ENCODE measurements at places on chromosomes 16 and 17. TPM values are rescaled to one million over a fixed set of nuclear protein-coding genes. Genes with fewer than 3 reads are reported as not detected.

MPP3 gene
- polyA plus RNA-seq, result 15.6 TPM

HP gene
- 0.25 TPM for polyA plus RNA-seq

PYY gene
- polyA plus RNA-seq, result 0.21 TPM

MNT gene
- polyA plus RNA-seq, result 23.0 TPM

NTN3 gene
- polyA plus RNA-seq, result 2.9 TPM

WFDC1 gene
- polyA plus RNA-seq, result 4.3 TPM

DNA sequence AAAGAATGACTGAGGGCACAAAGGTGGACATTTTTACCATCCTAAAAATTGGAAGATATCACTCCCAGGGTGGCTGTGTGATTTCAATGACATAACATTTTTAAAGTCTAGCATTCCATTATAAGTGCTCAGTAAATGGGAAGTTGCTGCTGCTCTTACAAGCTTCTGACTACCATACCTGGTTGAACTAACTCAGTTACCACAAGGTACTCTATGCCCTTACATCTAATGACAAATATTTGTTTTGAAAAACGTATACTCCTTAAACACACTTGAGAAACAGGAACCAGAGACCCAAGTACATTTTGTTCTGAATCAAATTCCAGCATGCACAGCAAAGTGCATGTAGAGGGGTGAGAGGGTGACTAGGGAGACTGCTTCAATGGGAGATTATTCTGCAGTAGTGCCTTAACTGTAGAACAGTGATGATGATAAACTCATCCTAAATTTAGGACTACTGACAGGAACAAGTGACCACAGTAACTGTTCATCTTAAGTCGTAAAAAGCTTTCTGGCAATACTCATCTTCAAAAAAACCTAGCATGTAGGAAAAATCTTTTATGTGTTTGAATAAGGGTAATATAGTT, 83.5 kb downstream of the KANSL1 start:
- no peak for DNase-seq

CD300A gene
- 1.0 TPM for polyA plus RNA-seq

DNA sequence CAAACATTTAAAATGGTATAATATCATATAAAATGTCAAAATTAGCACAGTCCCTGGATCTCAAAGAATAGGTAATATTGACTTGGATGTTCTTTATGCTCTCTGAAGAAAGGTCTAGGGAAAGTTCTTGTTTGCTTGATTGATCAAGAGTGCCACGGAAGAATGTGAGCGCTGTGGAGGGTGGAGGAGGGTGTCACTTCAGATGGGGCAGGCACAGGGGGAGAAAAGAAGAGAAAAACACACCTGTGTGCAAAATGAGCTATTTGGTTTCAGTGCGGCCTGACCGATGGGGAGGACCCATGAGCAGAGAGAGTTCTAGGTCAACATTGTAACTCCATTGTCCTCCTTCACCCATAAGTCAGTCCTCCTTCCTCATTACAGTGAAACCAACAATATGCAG, 8.8 kb upstream of the VPS4A start:
- DNase-seq, result no peak

MARCHF10 gene
- 1.5 TPM for polyA plus RNA-seq

ABCC12 gene
- not detected for polyA plus RNA-seq

- no peak for DNase-seq
Observed at GRCh38 chr16:89318430-89318758, 100.9 kb downstream of the ZNF778 start.

CTRB2 gene
- polyA plus RNA-seq, result not detected

DNA sequence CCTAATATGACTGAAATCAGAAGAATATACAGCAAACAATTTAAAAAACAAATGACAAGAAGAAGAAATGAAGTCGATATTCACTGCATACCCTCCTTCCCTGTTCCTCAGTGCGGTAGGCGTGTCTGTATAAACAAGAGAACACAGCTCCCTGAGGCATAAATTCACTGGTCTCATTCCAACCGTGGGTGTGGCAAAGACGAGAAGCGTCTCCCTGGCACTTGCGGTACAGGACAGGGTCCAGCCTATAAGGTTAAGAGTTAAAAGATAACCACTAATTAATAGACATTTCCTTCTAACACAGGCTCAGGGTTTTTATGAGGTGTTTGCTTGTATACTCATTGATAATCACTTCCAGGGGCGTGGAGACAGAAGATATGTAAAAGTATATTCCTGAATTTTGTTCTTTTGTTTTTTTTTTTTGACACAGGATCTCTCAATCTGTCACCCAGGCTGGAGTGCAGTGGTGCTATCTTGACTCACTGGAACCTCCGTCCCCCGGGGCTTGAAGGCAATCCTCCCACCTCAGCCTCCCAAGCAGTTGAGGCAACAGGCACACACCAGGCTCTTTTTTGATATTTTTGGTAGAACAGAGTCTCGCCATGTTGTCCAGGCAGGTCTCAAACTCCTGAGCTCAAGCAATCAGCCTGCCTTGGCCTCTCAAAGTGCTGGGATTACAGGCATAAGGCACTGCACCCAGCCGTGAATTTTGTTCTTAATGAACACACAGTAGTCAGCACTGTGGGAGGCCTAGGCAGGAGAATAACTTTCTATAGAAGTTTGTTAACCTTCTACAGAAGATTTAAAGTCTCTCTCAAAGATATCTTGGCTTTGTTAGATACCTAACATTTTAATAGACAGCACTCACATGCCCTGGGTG, 59.1 kb upstream of the CLEC18B start:
- DNase-seq, result no peak

DNA sequence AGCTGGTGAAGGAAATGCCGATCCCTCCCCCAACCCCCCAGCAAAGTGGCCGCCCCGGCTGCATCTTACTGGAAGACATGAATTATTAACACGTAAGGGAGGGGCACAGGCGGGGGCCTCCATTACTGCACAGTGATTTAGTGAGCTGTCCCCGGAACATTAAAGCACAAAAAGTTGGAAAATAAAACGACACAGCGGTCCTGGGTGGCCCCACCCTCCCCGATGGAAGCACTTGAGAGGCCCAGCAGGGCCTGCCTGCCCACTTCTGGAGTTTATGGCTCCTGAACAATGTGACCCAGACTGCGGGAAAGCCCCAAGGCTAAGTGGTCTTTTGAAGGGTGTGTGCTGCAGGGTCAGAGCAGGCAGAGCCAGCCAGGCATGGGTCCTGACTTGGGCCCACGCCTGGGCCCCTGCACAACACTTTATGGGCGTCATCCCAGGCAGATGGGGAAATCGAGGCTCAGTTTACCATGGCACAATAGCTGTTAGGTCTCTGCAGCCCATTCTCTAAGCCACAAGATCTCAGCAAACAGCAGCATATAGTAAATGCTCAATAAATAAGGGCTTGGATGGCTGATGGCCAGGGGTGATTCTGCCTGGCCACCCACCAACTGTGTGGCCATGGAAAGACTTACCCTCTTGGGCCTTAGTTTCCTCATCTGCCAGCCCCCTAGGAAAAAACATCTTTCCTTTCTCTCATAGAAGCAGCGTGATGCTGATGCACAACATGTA, 22.8 kb downstream of the CCDC102A start:
- peak; percentile 58 for DNase-seq

- DNase-seq, result no peak
Observed at GRCh38 chr17:45949755-45950320, 49.2 kb upstream of the STH start.

MATCAP1 gene
- polyA plus RNA-seq, result 23.9 TPM

- no peak for DNase-seq
Observed at GRCh38 chr16:84563786-84564420, 54.0 kb downstream of the COTL1 start.

- DNase-seq, result peak; percentile 85
Observed at GRCh38 chr17:43576563-43577229, 30.6 kb upstream of the ETV4 start.

CCL13 gene
- 0.21 TPM for polyA plus RNA-seq

SLC5A11 gene
- polyA plus RNA-seq, result 6.3 TPM

DNA sequence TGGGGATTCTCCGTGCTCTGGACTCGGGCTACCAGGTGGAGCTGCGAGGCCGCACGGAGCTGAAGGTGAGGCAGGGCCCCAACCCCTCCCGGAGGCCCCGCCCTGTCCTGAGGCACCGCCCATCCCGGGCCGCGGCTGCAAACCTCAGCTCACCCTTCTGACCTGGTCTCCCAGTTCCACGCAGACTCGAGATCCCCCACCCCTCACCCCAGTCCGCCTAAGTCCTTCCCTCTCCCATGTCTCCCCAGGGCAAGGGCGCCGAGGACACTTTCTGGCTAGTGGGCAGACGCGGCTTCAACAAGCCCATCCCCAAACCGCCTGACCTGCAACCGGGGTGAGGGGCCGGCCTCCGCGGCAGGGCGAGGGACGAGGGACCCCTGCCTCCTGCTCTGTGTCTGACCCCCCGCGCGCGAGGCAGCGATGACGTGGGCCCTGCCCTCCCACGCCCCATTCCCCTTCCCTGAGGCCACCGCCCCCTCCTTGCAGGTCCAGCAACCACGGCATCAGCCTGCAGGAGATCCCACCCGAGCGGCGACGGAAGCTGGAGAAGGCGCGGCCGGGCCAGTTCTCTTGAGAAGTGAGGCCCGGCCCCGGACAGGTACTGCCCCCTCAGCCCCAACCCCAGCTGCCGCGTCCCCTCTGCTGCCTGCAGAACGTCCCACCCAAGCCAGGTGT, 13.7 kb downstream of the GUCY2D start:
- no peak for DNase-seq

- DNase-seq, result no peak
Observed at GRCh38 chr17:28747051-28747691, 3.4 kb downstream of the TRAF4 start.

UTS2R gene
- 1.1 TPM for polyA plus RNA-seq

DNA sequence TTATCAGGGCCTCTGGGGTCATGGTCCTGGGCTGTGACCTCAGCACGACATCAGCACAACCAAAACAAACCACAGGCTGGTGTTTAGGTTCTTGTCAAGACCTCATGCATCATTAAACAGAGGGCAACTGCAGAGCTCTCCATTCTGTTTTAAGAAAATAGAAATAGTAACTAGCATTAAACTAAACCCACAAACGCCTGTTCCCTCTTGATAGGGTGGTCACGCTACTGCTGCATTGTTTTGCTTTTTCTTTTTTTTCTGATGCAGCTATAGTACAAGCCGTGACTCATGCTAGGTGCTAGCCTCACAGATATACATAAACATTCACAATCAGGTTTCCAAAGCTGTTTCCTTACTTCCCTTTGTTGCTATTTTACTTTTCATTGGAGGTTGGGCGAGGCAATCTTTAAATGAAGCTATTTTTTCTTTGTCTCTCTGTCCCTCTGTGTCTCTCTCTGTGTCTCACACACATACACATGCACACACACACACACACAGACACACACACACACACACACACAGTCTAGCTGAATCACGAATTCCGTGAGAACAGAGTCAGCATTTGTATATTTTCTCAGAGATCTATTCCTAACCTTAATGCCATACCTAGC, 310.3 kb downstream of the CDH13 start:
- DNase-seq, result peak; percentile 37

TMED6 gene
- 3.0 TPM for polyA plus RNA-seq

DNA sequence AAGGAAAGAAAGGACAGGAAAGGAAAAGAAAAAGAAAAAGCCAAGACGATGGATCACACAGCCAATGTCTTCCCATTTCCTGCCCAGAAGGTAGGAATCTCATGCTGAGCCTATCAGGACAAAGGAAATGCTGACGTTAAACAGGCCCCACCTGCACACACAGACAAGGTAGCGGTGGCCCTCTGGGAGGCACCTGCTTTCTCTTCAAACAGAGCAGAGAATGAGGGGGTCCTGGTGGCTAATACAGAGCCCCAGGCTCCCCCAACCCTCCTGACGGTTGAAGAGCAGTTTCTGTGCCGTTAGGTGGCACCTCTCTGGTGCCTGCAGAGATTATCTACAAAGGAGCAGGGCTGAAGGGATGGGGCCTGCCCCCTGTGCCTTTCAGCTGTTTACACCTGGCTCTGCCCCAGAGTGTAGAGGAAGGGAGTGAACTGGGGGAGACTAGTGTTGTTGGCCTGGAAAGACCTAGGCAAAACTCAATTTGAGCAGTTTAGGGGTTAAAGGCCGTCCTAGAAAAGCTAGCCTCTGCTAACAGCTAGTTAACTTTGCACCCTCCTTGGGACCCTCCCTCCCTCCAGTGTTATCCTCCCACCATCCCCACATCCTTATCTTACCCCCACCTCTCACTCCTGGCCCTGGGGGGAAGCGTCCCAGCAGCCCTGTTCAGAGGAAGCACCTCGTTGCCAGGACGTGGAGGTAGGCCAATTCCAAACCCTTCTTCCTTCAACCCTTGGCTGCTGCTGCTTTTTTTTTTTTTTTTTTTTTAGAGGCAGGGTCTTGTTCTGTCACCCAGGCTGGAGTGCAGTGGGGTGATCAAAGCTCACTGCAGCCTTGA, 56.3 kb downstream of the ARHGAP27 start:
- DNase-seq, result no peak

ACBD4 gene
- 19.0 TPM for polyA plus RNA-seq

DPEP3 gene
- polyA plus RNA-seq, result 0.21 TPM

DNA sequence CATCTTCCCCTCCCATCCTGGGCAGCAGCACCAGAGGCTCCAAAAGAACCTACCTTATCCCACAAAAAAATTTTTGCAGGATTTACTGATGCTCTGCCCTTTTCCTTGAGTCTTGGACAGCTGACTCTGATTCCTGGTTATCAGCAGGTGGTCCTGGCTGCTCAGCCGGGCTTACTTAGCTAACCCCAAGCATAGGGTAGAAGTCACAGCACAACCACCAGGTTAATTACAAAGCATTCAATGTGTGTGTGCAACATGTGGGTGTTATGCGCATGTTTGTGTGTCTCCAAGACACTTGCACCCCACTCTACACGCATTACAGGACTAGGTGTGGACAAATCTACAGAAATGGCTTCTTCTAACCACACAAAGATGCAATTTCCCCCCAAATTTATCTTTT, 36.3 kb downstream of the PECAM1 start:
- no peak for DNase-seq

DNA sequence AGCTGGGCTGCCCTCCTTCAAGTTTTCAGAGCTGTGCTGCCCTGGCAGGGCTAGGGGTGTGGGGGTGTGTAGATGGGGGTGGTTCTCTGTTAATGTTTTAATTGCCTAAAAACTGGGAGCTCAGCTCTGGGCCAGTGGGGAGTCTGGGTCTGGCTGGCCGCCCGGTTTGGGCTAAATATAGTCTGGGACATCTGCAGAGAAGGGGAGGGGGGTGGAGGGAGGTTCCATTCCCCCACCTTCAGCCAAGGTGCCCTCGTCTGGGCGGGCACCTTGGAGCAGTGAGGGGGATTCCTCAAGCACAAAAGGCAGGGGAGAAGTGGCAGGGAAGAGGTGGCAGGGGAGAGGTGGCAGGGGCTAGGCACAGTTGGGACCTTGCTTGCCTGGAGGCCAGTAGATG, 13.0 kb downstream of the RARA start:
- no peak for DNase-seq

Data from left renal cortex interstitium (tissue), 4 donors.